ENCODE measurements at places on chromosomes 16 and 17.

DNA sequence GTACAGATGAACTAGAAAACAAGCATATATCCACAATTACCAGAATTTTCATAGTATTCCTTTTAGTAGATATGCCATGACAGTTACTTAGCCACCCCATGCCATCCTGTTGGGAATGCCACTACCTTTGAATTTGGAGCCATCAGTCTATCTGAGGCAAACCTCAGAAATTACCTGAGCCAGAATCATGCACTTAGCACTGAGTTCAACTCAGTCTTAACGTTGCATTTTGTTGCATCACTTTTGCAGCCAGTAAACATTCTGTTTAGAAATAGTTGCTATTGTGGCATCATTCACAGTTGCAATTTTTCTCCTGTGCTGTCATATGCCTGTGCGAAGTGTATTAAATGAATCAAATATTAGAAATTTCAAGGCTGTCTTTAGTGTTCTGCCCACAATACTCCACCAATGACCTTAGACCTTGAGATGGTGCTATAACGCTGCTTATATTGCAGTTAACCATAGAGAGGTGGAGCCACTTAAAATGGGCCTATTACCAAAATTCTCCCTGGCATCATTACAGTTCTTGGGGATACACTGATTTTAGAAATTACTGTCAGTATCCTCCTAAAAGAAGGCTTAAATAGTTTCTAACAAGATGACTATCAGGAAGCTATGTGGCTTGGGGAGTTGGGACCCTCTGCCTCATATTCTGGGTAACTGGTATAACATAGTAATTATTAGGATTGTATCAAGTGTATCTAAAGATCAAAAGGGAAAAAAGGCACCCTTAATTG, 11.1 kb downstream of the PTRH2 start:
- DNase-seq, result no peak

- DNase-seq, result no peak
Measured at GRCh38 chr17:68676856-68677255, 75.7 kb upstream of the FAM20A start.

- no peak for DNase-seq
Measured at GRCh38 chr17:33369149-33369548, 76.1 kb upstream of the ASIC2 start.

DNA sequence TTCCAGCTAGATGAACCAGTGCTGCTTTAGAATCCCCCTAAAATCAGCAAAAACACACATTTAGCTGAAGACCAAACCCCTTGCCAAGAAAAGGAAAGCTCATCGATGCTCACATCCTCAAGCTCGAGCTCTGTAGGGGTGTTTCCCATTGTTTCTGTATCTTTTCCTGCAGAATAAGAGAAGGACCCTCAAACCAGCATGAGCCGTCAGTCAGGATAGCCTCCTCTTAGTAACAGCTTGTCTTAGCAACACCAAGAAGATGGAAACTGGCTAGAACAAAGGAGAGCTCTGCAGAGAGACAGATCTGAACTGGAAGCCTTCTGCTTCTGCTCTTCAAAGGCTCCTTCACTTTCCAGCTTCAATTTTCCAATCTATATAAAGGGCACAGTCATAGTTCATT, 32.0 kb downstream of the VAT1L start:
- DNase-seq, result no peak

DNA sequence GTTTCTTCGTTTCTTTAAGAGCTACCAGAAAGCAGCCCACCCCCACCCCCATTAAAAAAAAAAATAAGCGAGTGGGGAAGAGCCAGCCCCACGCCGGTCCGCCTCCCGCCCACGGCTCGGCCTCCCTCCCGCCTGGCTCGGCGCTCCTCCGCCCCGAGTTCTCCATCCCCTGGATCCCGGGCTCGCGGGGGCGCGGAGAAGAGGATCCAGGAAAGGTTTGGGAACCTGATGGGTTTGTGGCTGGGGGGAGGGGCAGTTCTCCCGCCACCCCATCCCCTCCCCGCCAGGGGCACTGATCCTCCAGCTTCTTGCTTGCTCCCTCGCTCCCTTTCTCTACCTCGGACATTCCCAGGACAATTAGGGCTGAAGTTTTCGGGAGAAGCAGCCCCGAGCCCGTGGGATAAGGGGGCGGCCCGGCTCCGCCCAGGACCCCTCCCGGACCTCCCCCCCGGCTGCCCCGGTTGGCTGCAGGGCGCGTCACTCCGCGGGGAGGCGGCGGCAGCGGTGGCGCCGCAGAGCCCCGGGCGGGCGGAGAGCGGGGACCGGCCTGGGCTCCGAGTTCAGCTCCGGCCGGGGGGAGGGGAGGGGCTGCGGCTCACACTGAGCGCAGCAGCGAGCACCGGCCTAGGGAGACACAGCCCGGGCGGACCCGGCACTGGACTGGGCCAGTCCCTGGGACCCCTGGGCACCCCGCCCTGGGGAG, 1.0 kb upstream of the SALL1 start:
- peak; percentile 81 for DNase-seq

DNA sequence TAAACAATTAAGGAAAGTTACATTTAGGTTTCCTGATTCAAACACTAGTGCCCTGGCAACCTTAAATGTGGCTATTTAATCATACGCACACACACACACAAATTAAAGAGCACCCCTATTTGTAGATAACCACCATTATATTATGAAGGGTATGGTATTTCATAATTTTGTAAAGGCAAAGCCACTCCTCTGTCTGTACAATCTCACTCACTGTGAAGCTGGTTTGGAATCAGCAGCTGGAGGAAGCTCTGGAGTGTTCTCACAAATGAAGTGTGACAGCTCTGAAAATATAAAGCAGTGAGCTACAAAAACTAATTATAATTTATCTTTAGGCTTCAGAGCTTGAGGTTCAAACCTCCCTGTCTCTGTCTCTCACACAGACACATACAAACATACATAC, 57.9 kb upstream of the KCNJ16 start:
- DNase-seq, result no peak

- no peak for DNase-seq
Measured at GRCh38 chr16:73629011-73629410, 581.1 kb upstream of the ZFHX3 start.

Data from fibroblast of skin of left quadriceps (primary cell).